Activated CD4-positive, alpha-beta T cell treated with anti-CD3 and anti-CD28 coated beads, Interleukin-2, Interleukin-6, amounts not matched to agents 100 ng/mL and 50 ng/mL, durations not matched to agents 16 hours and 8 hours (primary cell): ENCODE measurements at places on chromosomes 6 and 20.

GRCh38 chr6:36581716-36582115 lies 12.4 kb upstream of the SRSF3 start:
- no peak for DNase-seq

DNA sequence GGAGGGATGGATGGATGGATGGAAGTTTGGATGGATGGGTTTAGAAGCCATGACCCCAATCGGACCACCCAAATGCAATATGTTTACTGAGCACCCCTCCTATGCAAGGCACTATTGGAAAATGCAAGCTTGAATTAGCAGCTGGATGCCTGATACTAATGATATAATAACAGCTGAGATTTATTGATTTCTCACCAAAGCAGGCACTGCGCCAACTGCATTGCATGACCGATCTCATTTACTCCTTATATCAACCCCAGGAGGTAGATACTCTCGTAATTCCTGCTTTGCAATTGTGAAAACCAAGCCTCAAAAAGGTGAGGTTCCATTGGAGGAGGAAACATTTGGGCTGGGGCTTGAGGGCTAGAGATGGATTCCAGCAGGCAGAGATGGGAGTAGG lies 89.7 kb downstream of the KCNB1 start:
- no peak for DNase-seq

GRCh38 chr20:62015540-62016288 lies 50.0 kb downstream of the TAF4 start:
- DNase-seq = no peak

DNA sequence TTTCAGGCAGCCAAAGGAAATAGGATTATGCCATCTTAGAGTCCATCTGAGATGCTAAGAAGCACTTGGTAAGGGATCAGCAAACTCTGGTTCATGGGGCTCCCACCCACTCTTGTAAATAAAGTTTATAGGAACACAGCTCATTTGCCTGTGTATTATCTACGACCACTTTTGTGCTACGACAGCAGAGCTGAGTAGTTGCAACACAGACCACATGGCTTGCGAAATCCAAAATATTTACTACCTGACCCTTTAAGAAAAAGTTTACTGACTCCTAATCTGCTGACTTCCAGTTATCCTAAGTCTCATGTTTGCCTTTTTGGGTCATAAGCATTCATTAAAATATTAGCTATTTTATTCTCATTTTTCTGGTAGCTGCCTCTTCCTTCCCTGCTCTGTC lies 859.0 kb downstream of the QKI start:
- no peak for DNase-seq

GRCh38 chr6:20056350-20056992 lies 155.8 kb downstream of the MBOAT1 start:
- DNase-seq = peak; percentile 10

GRCh38 chr6:109979033-109979921 lies 1.2 kb downstream of the GPR6 start:
- no peak for DNase-seq

GRCh38 chr6:152950240-152950639 lies 32.6 kb downstream of the FBXO5 start:
- DNase-seq = no peak

DNA sequence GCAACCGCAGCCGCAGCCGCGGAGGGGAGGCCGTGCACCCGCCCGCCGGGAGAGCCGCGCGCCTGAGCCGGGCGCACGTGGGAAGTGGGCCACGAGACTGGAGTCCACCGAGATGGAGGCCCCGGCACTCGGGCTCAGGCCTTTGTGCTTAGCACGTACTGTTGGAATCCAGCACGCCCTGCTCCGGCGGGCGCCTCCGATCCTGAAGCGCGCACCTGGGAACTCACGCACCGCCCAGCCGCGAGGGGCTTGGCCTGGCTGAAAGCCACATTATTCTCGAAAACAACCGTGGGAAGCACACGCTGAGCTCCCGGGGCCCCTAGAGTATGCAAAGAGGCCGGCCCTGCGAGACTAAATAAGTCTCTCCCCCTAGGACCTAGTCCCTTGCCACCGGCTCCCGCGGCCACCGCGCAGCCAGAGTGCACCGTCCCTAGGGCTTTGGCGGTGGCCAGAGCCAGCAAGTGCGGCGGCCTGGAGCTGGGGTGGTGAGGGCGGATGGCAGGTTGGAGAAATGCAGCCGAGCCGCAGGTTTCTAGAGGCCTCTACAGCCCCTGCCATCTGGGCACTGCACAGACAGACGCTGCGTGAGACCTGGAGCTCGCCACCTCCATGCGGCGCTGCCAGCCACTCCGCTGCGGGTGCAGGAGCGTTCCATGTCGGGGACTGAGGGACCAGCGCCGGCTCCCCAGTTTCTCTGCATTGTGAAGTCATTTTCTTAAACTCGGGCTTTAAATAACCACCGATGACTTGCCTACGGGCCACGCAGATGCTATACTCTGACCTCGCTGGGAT lies 42.0 kb upstream of the LY86 start:
- DNase-seq = peak; percentile 8

GRCh38 chr6:15386756-15387112 lies 140.9 kb downstream of the JARID2 start:
- DNase-seq = peak; percentile 38

DNA sequence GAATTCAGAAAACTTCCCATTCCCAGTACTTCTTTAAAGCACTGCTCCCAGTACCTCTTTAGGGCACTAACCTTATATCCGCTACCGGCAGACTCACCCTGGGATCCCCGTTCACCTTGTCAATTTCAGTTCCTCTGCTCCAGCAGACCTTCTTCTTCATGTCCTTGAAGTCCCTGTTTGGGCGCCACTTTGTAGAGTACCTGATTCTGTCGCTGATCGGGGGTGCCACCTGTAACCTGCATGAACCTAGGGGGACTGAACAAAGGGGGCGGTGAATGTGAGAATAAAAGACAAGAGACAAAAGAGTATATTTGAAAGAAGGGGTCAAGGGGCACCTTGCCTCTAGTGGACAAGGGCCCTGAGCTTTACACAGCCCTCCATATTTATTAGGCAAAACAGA lies 4.9 kb upstream of the GINS1 start:
- no peak for DNase-seq

- DNase-seq = peak; percentile 45
Measured at GRCh38 chr6:105402090-105402938, 568 bp downstream of the PREP start.

DNA sequence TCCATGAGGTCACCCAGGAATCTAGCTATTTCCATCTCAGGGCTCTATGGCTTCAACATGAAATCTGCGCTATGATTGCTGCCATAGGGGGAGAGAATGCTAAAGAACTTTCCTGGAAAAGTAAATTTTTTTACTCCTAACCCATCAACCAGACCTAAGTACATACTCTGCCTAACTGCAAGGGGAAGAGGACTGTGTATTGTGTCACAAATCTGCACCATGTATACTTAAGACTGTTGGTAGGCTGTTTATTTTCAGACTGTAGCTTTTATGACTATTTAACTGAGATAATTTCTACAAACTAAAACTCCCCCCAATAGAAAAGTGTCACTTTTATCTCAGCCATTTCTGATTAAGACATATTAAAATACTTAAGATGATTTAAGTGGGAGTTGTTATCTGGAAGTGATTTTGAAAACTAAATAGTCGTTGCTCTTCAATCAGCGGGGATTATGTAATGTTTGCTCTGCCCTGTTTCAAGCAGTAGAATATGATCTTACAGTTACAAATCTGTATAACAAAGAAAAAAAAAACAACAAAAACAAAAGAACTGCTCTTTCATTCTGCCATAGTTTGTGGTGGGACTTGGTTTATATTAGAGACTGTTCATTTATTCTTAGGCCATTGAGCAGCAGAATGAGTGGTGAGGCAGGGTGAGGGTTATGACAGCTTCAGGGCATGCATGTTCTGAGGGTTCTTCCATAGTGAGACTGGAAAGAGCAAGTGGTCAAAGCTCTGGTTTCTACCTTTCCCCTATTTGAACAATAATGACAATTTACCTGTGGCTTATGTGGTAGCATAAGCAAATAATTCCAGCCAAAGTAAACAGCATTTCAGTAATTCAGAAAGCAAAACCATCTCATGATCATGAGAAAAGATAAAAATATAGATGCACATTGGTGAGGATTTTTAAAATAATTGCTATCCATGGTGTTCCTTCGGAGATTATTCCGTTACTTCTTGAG lies 126.3 kb upstream of the CEP162 start:
- DNase-seq = no peak

DNA sequence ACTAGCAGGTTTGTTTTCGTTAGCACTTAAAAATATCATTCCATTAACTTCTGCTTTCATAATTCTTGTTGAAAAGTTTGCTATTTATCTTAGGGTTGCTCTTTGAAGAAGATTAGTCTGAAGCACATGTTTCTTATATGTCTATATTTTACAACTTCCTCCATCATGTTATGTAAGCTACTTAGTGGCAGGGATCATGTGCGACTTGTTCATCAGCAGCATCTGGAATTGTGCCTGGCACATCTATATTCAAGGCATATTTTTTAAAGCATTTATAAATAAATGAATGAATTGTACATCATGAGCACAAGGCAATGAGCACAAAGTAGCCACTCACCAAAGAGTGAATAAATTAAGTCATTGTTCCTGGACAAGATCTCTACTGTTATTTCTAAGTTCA lies 187.2 kb upstream of the COL21A1 start:
- DNase-seq = no peak
